ENCODE measurements at places on chromosomes 6 and 20. TPM values are rescaled to one million over a fixed set of nuclear protein-coding genes. Genes with fewer than 3 reads are reported as not detected.

The RUNX2 gene
- total RNA-seq, result 0.28 TPM

The TBX18 gene
- total RNA-seq, result not detected

The CALHM6 gene
- total RNA-seq, result 0.21 TPM

DNA sequence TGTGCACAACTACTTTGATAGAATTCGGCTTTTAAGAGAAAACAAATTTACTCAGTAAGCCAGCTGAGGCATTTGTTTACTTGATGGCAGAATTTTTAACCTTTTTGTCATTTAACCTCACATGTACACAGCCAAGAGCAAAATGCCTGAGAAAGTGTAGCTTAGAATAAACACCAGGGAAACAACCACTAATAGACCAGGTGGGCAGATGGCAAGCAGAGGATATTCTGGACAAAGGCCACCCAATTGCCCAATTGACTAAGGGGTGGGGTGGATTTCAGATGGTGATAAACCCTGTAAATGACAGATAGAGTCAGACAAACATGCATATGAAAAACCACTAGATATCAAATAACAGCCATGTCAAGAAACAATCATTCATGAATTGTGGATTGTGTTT is 190.7 kb upstream of the FBXL4 start:
- no peak for DNase-seq

- no peak for DNase-seq
Observed at GRCh38 chr6:69816569-69816968, 19.8 kb upstream of the LMBRD1 start.

DNA sequence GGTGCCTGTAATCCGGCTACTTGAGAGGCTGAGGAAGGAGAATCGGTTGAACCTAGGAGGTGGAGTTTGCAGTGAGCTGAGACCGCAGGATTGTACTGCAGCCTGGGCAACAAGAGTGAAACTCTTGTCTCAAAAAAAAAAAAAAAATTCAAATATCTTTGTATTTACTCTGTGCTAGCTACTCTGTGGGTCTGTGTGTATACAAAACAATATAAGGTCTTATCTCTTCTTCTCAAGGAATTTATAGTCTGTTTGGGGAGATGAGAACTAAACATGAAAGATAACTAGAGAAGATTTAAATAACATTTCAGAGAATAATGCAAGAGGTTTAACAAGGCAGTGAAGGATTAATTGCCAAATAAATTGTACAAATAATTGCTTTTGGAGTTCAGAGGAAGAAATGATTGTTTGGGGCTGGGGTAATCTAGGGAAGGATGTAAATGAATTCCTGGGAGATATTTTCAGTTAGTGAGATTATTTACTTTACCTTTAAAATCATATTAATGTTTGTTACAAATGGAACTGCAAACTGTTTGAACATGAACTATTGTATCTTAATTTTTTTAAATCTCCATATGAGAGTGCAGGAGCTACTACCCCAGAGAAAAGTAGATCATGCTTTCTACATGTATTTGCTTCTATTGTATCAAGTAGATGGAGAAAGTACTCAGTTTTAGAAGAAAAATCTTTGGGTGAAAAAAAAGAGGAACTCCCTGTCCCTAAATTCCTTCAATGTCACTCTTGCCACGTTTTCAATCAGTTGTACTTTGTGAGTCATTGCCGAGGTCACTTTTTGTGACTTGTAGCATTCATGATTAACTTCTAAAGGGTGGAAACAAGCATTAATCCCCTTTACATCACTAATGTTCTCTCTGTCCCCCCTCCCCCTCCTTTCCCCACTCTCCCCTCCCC is 39.0 kb downstream of the NCOA3 start:
- no peak for DNase-seq

GRCh38 chr20:49104365-49104648 is 58.2 kb downstream of the CSE1L start:
- peak; percentile 30 for DNase-seq

- DNase-seq, result no peak
Observed at GRCh38 chr6:46465294-46466165, 25.7 kb downstream of the RCAN2 start.

- no peak for DNase-seq
Observed at GRCh38 chr20:36572701-36573102, 695 bp upstream of the TGIF2 start.

GRCh38 chr6:33081098-33081824 is 5.5 kb downstream of the HLA-DPB1 start:
- no peak for DNase-seq

GRCh38 chr20:46683939-46684750 is 5.1 kb downstream of the TP53RK start:
- peak; percentile 75 for DNase-seq
